SK-N-SH (cell line): ENCODE measurements at places on chromosomes 1 and 21. TPM values are rescaled to one million over a fixed set of nuclear protein-coding genes. Genes with fewer than 3 reads are reported as not detected.
A peak's percentile ranks its signal among the peaks of the same experiment; 100 is the strongest.

- DNase-seq = peak; percentile 85
Observed at GRCh38 chr1:201015551-201016091, 7.9 kb downstream of the KIF21B start.

GRCh38 chr21:24899138-24899537 lies 708.1 kb downstream of the MRPL39 start:
- DNase-seq = no peak

- DNase-seq = no peak
Observed at GRCh38 chr1:40423264-40423642, 27.0 kb upstream of the ZFP69B start.

DNA sequence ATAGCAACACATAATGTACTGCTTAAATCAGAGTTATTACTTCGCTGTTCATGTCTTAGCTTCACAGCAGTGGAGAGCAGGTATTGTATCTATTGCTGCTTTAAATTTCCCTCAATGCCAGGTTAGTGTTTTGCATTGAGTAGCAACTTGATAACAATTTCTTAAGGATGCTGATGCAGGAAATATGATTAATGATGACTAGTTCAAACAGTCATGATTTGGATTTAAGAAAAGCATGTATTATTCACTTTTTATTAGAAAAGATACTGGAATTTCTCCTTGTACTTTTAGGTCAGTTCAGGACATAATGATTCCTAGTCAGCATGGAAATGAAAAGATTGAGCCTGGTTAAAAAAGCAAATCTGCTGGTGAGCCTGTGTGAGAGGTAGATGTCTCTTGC lies 67.2 kb upstream of the ARHGAP29 start:
- DNase-seq = no peak

- no peak for DNase-seq
Observed at GRCh38 chr1:234484991-234485739, 6.2 kb upstream of the TARBP1 start.

CRB1 gene
- polyA plus RNA-seq = 0.13 and 0.18 TPM in 2 replicates

SPRR2A gene
- not detected in 2 replicates for polyA plus RNA-seq

OR2G6 gene
- not detected in 2 replicates for polyA plus RNA-seq

IGSF9 gene
- polyA plus RNA-seq = 0.86 and 2.4 TPM in 2 replicates
